ENCODE measurements at places on chromosomes 5 and 9.

DNA sequence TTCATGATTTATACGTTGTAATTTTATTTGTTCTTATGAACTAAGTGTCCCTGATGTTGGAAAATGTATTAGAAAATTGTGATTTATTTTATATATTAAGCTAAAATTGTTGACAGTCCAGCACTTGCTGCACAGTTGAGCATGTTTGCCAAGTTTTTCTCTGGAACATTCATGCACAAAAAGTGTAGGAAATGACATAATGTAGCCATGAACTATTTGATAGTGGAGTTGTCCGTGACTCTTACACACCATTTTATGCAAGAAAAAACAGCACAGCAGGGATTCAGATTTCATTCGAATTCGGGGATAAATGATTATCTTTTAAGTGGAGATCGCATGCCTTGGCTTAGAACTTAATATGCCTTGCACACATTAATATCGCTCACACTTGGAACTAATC, 708.6 kb upstream of the WWC1 start:
- no peak for DNase-seq

- DNase-seq, result peak; percentile 88
These were observed 36.1 kb downstream of the TMC1 start for GRCh38 chr9:72557549-72557948.

GRCh38 chr5:95084757-95085156, 200.1 kb downstream of the MCTP1 start:
- DNase-seq, result no peak

DNA sequence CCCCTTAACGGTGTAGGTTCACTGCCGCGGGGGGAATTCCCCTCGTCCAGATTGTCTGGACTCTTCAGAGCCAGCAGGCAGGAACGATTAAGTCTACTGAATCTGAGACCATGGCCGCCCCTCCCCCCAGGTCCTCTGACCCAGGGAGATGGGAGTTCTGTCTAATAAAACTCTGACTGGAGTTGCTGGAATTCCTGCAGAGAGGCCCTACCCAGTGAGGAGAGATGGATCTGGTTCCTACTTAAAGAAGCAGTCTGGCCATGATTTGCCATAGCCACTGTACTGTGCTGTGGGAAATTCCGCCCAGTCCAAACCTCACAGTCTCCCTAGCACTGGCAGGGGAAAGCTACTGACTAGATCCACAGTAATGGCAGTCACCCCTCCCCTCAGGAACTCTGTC, 237.7 kb upstream of the RASA1 start:
- no peak for DNase-seq

DNA sequence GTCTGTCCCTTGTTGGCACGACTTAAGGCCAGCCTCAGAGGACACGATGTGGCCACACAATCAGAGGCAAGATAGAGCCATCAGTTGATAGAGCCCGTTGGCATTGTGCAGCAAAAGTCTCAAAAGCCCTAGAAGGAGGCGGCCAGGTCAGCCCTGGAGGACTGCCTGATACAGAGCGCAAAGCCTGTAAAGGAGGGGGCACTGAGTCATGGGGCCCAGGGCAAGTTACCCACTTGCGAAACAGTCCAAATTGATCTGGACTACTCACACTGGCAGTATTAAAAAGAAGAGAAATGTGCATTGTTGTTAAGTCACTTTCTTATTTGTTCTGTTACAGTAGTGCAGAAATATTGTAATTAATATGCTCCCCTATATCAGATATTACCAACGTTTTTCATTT, 51.5 kb downstream of the KLF9 start:
- no peak for DNase-seq

DNA sequence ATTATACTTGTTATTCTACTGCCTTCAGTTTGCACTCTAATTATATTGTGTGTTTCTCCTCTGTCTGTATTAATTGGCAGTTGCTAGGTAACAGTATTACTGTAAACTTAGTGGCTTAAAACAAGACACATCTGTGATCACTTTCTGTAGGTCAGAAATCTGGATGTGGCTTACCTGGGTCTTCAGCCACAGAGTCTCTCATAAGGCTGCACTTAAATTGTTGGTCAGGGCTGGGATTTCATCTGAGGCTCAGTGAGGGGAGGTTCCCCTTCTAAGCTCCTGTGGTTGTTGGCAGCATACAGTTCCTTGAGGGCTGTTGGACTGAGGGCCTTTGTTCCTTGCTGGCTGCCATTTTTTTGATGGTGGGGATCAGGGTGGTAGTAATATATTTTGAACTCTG, 68.8 kb downstream of the SLC44A1 start:
- no peak for DNase-seq

DNA sequence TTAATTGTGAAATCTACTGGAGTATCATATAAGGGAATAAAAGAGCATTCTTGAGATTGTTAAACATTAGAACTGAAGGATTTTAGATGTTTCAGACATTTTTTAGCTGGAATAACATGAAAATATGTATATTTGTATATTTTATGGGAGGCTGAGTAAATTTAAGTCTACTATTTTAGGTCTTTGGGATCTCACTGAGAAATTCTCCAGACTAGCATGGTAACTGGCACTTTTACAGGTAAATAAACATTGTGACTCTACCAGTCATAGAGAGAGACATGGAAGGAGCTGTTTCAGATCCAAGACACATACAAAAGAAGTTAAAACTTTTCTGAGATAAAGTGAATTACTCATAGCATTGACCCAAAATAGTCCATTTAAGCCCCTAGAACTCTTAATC, 59.4 kb downstream of the NDUFAF2 start:
- DNase-seq, result no peak

DNA sequence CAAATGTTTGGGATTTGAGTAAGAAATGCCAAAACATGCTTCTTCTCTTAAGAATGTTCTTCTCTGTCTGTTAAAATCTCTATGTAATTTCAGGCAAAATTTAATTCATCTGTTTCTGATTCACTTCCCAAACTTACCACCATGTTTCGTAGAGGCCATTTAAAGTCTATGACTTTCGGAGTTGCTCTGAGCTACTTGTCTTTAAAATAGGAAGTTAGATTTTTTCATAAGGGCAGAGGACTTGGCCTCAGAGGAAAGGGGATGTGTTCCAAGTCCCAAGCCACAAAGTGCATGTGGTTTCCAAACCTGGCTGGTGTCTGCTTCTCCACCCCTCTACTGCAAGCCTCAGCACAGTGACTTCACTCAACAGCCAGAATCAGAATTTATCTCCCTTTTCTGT, 111.3 kb upstream of the ADRA1B start:
- DNase-seq, result no peak

GRCh38 chr9:107863396-107863795, 373.8 kb upstream of the KLF4 start:
- no peak for DNase-seq
